Calu3 (cell line): ENCODE measurements at places on chromosomes 11 and 22. TPM values are rescaled to one million over a fixed set of nuclear protein-coding genes. Genes with fewer than 3 reads are reported as not detected.

GRCh38 chr22:21698430-21699329, 32.9 kb downstream of the PPIL2 start:
- no peak for DNase-seq

DNA sequence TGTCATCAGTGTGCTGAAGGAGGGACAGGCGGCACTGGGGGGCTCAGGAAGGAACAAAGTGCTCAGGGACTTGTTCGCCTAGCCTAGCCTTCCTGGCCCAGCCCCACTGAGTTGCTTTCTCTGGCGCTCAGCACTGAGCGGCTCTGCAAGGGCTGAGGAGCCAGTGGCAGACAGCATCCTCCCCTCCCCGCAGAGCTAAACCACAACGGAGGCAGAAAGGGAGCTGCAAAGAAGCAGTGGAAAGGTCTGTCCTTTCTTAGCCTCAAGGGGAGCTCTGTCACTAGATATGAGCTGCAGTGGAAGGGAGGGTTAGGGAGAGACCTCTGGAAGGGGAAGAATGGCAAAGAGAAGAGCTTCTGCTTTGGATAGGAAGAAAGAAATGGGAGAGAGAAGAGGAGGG, 89.7 kb upstream of the PHOX2A start:
- no peak for DNase-seq

GRCh38 chr11:60835534-60835846, 6.4 kb upstream of the CCDC86 start:
- DNase-seq, result no peak

DNA sequence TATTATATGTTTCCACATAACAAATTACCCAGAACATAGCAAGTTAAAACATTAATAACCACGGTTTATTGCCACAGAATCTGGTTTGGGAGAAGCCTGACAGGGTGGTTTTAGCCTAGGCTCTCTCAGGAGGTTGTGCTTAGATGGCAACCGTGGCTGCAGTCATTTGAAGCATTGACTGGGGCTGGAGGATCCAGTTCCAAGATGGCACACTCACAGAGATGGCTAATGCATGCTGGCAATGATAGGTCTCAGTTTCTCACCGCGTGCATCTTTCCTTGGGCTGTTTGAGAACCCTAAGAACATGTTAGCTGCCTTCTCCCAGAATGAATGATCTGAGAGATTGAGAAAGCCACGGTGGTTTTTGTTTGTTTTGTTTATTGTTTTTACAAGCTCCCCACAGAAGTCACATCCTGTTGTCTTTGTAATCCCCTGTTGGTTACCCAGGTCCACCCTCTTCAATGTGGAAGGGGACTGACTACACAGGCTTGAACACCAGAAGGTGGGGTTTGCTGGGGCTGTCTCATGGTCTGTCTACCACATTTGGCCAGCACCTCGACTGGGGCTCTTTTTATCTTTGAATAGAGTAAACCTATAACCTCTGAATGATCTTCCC, 36.6 kb upstream of the GRAMD1B start:
- DNase-seq, result no peak

DNA sequence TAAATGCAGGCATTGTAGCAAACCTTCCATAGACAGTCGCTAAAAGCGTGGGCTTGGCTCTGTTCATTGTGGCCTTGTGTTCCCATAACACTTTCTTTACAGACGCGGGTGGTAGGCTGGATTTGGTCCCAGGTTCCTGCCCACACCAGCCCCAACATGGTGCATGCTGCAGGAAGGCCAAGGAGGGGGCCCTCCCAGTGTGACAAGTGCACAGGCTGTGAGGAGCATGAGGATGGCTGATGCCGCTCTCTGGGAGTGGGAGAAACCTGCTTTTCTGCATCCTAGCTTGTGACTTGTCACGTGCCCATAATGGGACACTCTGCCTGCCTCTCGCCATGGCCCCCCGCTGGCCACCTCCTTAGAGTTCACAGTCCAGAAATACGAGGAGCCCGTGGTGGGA, 161.8 kb upstream of the B3GAT1 start:
- DNase-seq, result no peak

DNA sequence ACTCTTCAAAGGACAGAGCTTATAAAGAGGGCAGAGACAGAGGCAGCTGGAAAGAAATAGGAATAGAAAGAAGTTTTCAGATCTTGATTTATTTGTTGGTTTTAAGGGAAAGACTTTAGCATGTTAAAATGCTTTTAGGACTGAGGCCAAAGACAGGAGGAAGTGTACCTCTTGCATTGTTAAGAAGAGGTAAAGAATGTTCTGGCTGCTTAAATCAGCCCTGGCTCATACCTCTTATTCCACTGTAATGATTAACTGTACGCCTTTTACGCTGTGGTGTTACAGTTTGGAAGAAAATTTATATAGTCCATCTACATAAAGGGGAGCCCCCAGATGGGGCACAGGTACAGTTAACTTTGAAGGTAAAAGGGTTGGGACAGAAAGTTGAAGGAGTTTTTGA, 10.1 kb upstream of the MPZL2 start:
- no peak for DNase-seq

DNA sequence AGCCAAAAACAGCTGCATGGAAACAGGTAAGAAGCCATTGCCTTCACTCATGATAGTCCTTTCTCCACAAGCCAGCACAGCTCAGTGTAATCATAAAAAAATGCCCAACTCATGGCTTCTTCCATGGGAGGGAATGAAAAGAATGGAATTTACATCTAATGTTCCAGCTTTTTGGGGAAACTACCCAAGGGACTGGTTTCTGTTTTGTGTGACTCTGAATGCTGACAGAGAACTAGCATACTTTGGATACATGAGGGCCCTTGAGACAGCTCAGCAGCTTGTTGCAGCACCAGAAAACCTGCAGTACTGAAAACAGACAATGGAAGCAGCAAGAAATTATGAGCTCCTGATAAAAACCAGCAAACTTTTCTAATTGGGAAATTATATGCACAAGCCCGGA, 24.2 kb upstream of the HORMAD2 start:
- DNase-seq, result no peak

DNA sequence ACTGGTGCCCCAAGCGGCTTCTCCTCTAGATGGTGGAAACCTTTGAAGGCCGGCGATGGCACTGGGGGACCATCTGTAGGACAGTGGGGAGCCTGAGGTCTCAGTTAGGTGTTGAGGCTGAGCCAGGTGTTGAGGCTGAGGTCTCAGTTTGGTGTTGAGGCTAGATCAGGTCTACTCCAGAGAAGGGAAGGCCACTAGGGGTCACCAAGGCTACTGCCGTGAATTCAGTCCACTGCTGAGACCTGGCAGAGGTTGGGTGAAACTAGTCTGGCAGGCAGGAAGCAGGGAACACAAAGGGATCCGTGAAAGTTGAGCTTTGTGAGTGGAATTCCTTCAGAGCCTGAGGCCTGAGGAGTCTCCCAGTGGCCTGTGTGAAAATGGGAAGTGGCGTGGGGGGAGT, 123.8 kb upstream of the FGF3 start:
- peak; percentile 63 for DNase-seq

DNA sequence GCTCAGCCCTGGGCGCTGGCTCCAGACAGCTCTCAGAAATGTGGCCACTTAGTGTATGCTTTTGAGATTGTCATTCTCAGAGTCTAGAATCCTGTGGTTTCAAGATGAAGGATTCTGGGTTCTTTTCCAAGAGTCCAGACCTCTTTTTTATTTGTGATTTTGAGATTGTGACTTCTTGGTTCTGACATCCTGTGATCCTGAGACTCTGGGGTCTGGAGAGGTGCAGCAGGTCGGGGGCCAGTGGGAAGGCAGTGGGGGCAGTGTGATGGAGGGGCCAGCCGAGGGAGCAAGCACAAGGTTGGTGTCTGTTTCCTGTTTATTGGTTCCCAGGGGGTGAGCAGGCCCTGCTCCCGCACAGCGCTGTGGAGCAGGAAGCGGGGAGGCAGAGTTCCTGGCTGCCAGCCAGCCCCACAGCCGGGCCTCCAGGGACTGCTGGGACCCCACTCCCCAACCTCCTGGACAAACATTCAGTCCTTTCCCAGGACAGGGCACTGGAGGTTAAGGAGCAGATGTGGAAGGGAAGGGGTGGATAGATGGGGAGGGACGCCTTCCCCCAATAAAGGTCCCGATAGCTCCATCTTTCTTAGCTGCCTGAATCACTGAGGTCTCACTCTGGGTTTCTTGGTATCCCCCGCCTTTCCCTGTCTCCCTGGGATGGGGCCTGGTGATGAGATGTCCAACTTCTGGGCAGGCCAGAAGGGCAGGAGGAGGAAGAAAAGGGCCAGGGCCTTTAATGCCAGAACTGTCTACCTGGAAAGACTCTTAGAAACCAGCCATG, 13.7 kb downstream of the ARHGEF17 start:
- no peak for DNase-seq

GRCh38 chr11:29159552-29160465, 857.0 kb downstream of the KCNA4 start:
- peak; percentile 71 for DNase-seq

GRCh38 chr11:104764710-104765045, 133.6 kb downstream of the CASP12 start:
- DNase-seq, result no peak

DNA sequence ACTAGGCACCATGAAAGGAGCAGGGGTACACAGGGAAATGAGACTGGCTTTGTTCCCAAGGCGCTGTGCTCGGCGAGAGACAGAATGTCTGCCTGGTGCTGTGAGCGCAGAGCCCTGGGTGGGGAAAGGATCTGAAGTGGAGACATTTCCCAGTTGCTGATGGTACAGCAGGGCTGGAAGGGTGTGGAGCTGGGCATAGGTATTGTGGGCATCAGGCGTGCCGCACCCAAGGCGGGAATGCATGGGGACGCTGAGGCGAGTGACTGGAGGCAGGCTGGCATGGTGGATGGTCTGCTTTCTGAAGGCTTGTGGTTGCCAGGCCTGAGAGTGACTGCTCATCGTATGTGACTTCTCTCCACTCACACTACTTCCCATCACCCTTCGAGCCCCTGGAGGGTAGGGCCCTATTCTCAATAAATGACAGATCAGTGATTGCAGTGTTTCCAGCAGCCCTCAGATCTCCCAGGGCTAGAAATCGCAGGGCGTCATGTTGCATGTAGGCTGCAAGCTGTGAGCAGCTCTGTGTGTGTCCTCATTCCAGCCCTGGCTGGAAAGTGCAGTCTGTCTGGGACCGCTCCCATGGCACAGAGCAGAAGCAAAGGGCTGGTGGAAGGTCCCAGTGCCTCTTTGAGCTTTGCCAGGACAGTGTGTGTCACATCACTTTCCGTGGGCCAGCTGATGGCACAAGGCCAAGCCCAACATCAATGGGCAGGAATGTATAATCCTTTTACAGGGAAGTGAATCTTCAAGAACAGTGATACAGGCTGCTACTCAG, 67.7 kb downstream of the TBC1D22A start:
- peak; percentile 69 for DNase-seq

DNA sequence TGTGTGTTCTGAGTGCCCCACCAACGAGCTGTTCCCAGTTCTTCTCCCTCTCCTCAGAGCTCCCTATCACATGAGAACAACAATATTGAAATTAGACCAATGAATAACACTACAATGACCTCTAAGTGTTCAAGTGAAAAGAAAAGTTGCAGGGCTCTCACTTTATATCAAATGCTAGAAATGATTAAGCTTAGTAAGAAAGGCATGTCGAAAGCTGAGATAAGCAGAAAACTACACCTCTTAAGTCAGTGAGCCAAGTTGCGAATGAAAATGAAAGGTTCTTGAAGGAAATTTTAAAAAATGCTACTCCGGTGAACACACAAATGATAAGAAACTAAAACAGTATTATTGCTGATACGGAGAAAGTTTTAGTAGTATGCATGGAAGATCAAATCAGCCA, 199.8 kb downstream of the GUCY1A2 start:
- no peak for DNase-seq

GRCh38 chr11:34585735-34586487, 35.0 kb upstream of the EHF start:
- no peak for DNase-seq

- no peak for DNase-seq
These were observed 16.8 kb upstream of the ADSL start for GRCh38 chr22:40329466-40329865.

GRCh38 chr22:47300698-47301405, 538.4 kb downstream of the TBC1D22A start:
- DNase-seq, result no peak

DNA sequence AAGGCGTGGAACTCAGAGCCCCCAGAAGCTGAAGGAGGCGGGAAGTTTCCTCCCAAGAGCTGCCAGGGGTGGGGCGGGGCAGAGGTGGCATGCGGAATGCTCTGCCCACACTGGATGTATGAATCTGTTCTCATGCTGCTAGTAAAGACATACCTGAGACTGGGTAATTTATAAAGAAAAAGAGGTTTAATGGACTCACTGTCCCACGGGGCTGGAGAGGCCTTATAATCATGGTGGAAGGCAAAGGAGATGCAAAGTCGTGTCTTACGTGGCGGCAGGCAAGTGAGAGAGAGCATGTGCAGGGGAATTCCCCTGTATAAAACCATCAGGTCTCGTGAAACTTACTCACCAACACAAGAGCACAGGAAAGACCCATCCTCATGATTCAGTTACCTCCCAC, 57.6 kb downstream of the SMIM38 start:
- no peak for DNase-seq

The FCHSD2 gene
- total RNA-seq, result 16.2 and 16.4 TPM in 2 replicates

The IFITM1 gene
- 45.6 and 179 TPM in 2 replicates for total RNA-seq

The CSKMT gene
- total RNA-seq, result 17.7 and 23.1 TPM in 2 replicates

The ACTN3 gene
- total RNA-seq, result not detected in 2 replicates

The OR8G1 gene
- total RNA-seq, result not detected in 2 replicates

The NRXN2 gene
- not detected in 2 replicates for total RNA-seq

The MUC6 gene
- total RNA-seq, result 0.73 and 4.6 TPM in 2 replicates

The OR10A2 gene
- not detected in 2 replicates for total RNA-seq

The TRPC6 gene
- total RNA-seq, result not detected in 2 replicates

The PRR5 gene
- 12.5 and 14.1 TPM in 2 replicates for total RNA-seq

The CCDC86 gene
- 51.5 and 58.2 TPM in 2 replicates for total RNA-seq
